Calu3 (cell line): ENCODE measurements at places on chromosomes 11 and 22.

DNA sequence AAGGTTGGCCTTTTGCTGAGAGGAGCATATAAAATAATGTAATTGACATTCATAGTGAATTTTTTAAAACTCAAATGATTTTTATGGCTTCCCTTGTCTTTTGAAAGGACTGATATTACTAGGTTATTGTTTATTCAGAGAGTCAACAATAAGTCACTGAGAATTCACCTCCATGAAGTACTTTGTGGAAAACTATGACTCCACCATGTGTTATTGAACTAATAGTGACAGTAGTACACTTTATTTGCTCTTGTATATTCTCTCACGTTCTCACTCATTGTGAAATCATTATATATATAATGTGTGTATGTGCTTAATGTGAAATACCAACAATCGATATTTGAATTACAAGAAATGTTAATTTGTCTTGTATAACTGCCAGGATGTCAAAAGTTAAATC lies 267.4 kb upstream of the CCDC179 start:
- DNase-seq = no peak

DNA sequence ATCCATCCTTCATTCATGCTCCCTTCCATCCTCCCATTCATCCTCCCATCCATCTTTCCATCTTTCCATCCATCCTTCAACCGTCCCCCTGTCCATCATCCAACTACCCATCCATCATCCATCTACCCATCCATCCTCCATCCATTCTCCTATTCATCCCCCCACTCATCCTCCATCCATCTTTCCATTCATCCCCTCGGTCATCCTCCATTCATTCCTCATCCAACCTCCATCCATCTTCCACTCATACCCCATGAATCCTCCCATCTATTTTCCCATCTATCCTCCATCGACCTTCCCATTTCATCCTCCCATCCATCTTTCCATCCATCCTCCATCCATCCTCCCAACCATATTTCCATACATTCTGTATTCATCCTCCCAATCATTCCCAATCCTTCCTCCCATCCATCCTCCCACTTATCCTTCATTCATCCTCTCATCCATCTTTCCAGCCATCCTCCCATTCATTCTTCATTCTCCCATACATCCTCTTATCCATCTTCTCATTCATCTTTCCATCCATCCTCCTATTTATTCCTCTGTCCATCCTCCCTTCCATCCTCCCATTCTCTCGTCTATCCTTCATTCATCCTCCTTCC lies 29.9 kb downstream of the IGLL1 start:
- DNase-seq = no peak

- DNase-seq = no peak
Measured at GRCh38 chr11:61864814-61865775, 26.2 kb downstream of the FADS3 start.

DNA sequence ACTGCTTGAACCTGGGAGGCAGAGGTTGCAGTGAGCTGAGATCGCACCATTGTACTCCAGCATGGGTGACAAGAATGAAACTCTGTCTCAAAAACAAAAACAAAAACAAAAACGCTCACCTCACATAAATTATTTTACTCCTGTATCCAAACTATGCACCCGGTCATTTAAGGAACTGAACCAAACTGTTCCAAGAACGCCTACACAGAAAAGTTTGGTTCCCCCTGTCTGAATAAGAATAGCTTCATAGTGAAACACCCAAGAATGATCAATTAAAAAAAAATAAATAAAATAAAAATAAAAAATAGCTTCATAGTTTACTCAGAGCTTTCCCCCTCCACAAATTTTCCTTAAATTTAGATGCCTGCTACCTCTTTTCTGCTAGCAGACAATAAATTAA lies 13.7 kb downstream of the NUP98 start:
- no peak for DNase-seq

GRCh38 chr11:13290221-13290980 lies 12.8 kb downstream of the BMAL1 start:
- DNase-seq = no peak

GRCh38 chr11:83042964-83043711 lies 28.6 kb downstream of the RAB30 start:
- no peak for DNase-seq

DNA sequence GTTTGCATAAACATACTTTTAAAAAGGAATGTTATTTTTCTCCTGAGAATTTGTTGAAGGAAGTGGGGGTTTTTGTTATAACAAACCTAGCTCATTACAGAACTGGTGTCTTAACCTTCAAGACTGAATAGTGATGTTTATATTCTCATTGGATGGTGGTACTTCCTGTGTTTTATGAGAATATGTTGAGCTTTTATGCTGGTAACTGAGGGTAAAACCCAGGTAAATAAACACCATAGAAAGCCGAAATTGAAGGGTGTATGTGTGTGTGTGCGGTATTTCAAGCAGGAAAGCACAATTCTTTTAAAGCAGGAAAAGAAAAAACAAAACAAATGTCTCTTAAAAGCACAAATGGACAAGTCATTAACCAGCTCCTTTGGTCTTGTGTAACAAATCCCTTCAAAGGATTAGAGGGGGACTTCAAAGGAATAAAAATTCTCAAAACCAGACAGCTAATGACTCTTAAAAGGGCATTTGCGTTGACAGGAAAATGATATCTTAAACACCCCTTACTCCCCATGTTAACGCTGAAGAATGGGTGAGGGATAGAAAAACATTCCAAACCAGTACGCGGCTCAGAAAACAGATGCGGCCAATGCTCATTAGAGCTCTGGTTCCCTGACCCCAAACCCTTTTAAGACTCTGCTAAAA lies 23.8 kb downstream of the LMO2 start:
- no peak for DNase-seq

GRCh38 chr11:64206457-64207255 lies at the start of gene FERMT3:
Gene FERMT3, plus strand, starts transcription at chr11:64206721. Its CDS starts 644 bp downstream, at chr11:64207365.
- DNase-seq = no peak
